ENCODE measurements at places on chromosomes 11 and 22.

GRCh38 chr22:47996446-47996857 is 1234.0 kb downstream of the TBC1D22A start:
- no peak for DNase-seq

DNA sequence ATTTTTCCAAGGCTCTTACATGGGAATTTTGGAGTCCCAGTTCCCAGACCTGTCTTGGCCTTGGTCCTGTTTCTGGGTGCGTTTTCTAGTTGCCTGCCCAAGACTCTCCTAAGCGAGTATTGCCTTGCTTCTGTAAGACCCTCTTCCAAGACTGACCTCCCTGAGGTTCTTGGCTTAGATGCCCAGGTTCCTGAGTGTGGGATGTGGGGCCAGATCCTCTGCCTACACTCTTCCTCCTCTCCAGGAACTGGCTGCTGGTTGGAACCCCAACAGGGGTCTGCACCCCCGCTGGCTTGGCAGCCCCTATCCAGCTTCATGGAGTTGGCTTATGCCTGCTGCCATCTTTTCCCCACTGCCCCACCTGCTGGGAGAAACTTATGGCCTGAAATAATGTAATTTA is 429.5 kb downstream of the TENM4 start:
- DNase-seq, result no peak

GRCh38 chr11:44611088-44611487 is 45.6 kb downstream of the CD82 start:
- DNase-seq, result no peak

GRCh38 chr11:68048681-68049508 is 10.1 kb downstream of the TCIRG1 start:
- DNase-seq, result no peak

DNA sequence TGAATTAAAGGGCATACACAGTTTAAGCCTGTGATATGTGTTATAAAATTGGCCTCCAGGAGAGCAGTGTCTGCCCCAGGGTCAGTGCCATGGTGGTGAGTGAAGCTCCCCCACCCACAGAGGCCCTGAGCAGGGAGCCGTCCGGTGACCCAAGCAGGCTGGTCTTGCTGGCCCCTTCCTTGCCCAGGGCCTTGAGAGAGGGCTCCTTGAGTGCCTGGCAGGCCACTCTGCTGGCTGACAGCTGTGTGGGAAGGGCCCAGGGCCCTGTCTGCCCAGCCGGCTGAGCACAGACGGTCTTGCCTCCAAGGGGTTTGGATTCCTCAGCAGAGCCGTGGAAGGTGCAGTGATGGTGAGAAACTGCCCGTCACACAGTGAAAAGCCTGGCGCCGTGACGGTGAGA is 25.9 kb downstream of the PTDSS2 start:
- no peak for DNase-seq

DNA sequence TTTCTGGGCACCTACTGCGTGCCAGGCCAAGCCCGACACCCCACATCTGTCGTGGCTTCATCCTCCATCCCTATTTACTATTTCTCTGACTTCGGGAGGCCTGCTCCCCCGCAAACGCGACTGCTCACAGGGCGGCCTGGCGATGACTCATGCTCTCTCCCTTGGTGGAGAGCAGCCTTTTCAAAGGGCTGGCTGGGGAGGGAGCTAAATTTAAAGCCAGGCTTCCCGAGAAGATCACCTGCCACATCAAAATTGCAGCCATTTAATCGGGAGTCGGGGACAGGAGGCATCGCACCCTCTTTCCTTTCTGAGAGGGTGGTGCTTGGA is 24.9 kb upstream of the SHISAL1 start:
- DNase-seq, result no peak

DNA sequence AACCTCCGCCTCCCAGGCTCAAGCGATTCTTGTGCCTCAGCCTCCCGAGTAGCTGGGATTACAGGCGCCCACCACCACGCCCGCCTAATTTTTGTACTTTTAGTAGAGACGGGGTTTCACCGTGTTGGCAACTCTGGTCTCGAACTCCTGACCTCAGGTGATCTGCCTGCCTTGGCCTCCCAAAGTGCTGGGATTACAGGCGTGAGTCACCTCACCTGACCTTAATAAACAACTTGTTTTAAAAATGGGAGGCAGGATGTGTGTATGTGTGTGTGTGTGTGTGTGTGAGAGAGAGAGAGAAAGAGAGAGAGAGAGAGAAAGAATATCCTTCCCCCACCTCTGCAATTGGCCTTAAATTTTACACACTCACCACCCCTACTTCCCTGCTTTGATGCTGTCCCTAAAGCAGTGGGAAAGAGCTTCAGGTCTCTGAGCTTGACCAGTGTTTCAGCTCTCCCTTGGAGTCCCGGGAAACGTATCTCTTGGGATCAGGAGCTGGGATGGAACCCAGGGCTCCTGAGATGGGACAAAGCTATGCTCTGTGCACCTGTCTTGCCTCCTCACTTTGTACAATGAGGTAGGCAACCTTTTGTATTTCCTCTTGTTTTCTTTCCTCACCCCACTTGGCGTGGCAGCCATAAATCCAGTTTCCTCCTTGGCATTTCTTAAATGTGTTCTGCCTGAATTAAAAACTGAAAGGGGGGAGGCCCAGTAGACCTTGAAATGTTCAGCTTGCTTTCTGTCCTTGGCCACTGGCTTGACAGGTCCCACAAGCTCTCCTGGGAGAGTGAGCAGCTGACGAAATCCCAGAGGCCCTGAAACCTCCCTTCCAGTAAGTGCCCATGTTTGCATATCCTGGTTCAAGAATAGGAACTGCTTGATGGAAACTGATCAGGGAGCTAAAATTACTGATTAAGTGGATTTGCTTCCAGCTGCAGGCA is 17.8 kb upstream of the XBP1 start:
- DNase-seq, result no peak

- DNase-seq, result no peak
Observed at GRCh38 chr11:35332524-35332923, 86.8 kb downstream of the SLC1A2 start.

DNA sequence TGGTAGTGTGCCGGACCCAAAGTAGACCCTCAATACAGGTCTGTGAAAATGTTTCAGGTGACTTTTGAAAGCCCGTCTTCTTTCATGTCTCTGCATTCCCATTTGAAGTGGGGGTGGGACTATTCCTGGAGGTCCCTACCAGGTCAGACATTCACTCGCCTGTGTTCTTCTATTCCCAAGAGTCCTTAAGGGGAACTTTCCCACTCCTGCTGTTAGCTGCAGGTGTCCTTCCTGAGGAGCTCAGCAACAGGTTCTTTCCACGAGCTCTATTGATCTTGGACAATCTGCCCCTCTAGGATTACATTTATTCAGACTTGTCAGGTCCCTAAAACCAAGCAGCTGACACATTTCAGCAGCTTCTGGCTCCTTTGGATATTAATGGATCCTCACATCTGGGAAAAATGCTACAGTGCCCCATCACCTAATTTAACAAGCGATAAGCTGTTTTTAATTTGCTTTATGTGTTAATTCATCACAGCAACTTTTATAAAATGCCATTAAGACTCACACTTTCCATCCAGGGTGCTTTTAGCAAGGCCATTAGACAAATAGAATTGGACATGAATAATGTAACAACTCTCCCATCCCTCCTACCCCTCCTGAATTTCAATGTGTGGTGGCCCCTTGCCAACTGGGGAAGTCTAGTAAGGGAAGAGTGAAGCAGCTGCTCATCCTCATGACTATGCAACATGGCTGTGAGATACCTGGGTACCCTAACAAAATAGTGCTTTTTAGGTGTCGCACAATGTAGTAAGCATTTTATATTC is 259.5 kb upstream of the CCDC90B start:
- DNase-seq, result no peak

DNA sequence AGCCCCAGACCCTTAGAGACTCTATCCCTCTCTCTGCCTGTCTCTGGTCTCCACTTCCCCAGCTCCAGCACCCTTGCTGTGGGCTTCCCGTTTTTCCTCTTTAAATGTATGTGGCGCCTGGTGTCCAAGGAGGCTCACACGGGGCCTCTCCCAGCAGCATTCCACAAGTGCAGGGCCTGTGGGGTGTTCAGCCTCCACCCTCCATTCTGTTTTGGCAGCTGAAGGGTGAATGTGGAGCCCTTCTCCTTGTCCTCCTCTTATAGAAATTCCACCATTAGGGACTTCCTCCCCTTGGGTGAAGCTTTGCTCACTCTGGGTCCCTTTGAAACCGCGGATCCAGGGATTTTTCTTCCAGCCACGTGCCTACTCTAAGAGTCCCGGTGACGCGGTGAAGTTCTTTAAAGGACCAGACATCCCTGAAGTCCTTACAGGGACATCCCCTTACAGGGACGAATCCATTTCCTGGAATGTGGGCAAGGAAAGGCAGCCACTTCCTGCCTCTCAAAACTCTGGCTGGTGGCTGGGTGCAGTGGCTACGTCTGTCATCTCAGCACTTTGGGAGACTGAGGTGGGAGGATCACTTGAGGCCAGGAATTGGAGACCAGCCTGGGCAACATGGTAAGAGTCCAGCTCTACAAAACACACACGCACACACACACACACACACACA is 1.6 kb upstream of the TSPAN18 start:
- no peak for DNase-seq

DNA sequence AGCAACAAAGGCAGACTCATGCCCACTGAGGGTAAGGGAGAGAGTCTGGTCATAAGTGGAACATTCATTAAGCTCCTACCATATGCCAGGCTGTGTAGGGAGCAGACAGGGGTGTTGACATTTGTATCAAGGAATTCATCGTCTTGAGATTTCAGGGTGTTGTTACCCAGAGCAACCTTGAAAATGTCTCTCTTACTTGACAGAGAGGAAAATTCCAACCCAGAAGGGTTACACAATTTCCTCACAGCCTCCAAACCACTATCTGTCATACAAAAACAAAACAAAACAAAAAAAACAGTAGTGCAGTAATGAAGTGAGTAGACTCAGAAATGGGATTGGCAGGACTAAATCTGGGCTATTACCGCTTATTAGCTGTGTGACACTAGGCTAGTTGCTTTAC is 113.2 kb downstream of the MIAT start:
- DNase-seq, result no peak

- no peak for DNase-seq
Observed at GRCh38 chr11:100031973-100032372, 655.1 kb upstream of the ARHGAP42 start.

GRCh38 chr22:50339945-50340879 is 2.9 kb upstream of the PPP6R2 start:
- DNase-seq, result no peak

- no peak for DNase-seq
Observed at GRCh38 chr11:64368673-64369074, 9.7 kb downstream of the RPS6KA4 start.

DNA sequence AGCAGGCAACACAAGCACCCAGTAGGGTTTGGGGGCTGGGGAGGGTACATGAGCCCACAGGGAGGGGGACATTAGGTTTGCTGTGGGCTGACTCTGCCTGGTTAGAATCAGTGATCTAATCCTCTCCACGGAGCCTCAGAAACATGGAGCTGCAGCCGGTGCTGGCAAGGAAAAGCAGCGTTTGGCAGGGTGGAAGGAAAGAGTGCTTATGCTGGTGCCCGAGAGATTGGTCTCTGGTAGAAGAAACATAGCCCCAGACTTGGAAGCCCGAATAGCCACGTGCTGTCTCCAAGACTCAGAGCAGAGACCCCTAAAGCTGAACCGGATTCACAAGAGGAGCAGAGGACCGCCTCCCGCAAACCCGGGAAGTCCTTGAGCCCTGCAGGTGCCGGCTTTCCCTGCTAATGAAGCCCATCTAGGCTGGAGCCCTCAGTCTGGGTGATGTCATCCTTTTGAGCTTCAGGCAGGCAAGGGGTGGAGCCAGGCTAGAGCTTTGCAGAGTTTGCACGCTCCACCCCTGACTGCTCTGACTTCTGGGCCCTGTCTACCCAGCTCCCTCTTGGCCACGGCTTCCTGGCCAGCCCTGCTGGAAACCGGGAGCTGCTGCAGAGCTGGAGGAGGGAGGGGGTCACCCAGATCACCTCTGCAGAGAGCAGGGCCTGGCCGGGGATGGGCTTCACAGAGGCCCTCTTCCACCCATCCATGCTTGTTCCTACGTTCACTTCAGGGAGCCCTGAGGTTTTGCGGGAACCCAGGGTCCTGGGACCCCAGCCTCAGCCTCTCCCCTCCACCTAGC is 35.0 kb upstream of the JAM3 start:
- DNase-seq, result peak; percentile 43

- no peak for DNase-seq
Observed at GRCh38 chr11:87451395-87451794, 413.7 kb downstream of the TMEM135 start.

- DNase-seq, result no peak
Observed at GRCh38 chr11:115193914-115194801, 310.1 kb downstream of the CADM1 start.

GRCh38 chr11:121191818-121192217 is 90.8 kb downstream of the TECTA start:
- no peak for DNase-seq

GRCh38 chr11:95764267-95764898 is 25.2 kb downstream of the FAM76B start:
- DNase-seq, result no peak

DNA sequence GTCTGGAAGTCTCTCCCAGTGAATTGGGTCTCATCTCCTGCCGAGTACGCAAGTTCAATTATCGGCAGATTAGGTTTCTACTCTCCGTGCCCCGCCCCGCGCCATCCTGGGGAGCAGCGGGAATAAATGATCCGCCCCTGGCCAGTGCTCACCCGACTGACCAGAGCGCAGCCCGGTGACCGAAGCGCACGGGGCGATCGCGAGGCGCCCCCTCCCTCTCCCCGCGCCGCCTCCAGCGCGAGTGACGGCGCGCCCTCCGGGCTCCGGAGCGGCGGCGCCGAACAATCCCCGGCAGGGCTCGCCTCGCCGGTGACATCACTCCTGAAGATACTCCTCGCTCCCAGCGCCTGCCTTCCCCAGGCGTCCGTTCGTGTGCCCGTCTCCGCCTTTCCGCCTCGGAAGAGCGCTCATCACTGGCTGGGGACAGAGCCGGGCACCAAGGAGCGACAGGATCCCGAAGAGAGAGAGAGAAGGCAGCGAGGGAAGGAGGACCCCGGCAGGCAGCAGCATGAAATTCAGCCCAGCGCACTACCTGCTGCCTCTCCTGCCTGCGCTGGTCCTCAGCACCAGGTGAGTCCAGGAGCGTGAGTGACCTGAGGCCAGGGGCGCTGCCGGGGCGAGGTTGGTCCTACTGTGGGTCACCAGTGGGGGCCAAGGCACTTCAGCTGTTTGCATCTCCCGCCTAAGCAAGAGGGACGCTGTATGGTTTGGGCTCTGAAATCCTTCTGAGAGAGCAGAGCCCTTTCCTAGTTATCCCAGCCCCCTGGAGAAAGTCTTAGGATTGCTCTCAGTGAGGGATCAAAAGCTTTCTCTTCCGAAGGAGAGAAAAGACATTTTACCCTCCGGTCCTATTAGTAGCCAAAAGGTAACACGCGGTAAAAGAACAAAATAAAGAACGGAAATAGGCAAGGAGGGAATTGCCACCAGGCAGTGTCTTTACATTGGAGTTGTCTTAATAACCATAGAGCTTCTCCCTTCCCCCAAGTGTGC is at the start of gene LUZP2:
LUZP2 (plus strand) TSS at position 318 of the 990 bp plus-strand sequence.
- no peak for DNase-seq

- no peak for DNase-seq
Observed at GRCh38 chr11:47466701-47467250, 17.8 kb upstream of the RAPSN start.
